ENCODE measurements at places on chromosomes 4 and X.

- no peak for DNase-seq
Observed at GRCh38 chr4:103289186-103289585, 91.0 kb upstream of the CENPE start.

- no peak for DNase-seq
Observed at GRCh38 chr4:53656421-53656981, 65.2 kb upstream of the LNX1 start.

DNA sequence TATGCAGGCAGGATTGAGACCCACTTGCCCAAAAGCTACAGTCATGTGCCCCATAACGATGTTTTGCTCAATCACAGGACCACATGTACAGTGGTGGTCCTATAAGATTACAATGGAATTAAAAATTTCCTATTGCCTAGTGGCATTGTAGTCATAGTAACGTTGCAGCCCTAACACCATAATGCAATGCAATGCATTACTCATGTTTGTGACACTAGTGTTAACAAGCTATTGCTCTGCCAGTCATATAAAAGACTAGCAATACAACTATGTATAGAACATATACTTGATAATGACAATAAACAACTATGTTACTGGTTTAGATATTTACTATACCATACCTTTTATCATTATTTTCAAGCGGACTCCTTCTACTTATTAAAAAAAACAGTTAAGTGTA, 50.6 kb downstream of the VGLL1 start:
- DNase-seq = no peak

- DNase-seq = no peak
Observed at GRCh38 chr4:150080337-150080736, 2.1 kb downstream of the DCLK2 start.

DNA sequence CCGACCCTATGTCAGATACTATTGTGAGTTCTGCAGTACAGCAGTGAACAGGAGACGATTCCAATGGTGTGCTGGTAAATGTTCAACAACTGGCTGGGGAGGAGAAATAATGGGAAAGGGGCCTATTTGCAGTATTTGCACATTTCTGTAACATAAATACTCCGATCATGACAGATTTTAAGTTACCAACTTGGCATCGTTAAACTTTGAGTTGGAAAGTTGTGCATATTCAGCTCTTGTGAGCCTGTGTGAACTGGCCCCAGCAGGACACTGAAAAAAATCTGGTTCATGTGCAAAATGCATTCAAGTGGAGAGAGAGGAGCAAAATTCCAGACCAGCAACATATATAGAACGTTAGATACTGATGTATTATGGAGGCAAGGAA, 175.0 kb downstream of the MAPK10 start:
- DNase-seq = no peak

GRCh38 chr4:74038086-74038424, 434 bp downstream of the CXCL3 start:
- DNase-seq = no peak

DNA sequence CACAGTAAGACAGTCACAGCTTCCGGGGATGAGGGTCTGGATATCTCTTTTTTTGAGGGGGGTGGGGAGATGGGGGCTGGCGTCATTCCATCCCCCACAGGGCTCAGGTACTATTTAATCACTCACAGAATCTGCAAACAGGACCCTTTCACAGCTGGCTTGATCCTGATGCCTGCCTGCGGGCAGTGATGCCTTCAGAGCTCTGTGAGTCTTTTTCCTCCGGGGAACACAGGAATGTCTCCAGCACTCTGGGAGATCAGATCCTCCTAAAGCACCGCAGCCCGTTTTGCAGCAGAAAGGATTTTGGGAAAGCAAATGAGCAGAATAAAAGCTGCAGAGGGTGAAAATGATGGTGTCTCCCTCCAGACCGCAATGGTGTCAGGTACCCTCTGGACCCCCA, 13.2 kb upstream of the SHOX start:
- DNase-seq = no peak

GRCh38 chr4:38605753-38606586, 58.0 kb upstream of the KLF3 start:
- no peak for DNase-seq

GRCh38 chrX:103063918-103064434, at the start of gene BEX1:
Gene BEX1 (minus strand): TSS chrX:103064171. CDS start chrX:103063274, 897 bp downstream.
- DNase-seq = no peak
